B cell (primary cell): ENCODE measurements at places on chromosomes 6 and 20.
A peak's percentile ranks its signal among the peaks of the same experiment; 100 is the strongest.

DNA sequence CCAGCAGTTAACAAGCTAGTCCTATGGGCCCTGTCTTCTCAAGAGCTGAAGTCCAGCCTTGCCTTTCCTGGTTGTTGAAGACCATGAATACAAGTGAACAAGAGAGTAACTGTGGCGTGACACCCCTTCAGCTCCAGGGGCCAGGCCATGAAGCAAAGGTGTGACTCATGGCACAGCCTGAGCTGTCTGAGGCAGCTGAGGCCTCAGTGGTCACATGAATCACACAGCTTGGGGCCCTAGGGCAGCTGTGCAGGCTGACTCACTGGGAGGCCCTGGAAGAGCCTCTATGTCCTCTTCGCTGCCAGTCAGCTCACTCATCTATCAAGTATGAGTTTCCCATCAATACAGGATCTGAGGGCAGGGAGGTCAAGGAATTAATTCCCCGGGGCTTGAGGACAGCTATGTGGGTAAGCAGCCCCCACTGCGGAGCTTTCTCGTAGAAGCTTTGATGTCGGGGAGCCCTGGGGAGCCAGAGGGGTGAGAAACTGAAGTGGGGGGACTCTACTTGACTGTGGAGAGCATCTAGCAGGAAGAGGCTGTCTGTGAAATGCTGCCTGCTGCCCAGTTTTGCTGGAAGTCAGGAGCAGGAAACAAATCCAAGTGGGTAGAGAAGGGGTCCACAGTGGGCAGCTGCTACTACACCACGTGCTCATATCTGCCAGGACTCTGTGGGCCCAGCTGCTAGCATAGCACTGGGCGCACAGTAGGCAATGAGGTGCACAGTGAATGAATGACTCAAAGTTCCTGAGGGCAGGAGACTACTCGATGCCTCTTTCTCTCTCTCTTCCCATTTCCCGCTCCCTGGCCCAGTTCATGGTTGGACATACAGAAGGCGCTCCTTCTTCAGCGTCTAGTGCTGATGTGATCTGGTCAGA lies 13.7 kb upstream of the FAM83C start:
- no peak for DNase-seq

GRCh38 chr6:55046869-55047422 lies 127.4 kb upstream of the HCRTR2 start:
- DNase-seq: no peak

- DNase-seq: no peak
These were observed 65.6 kb downstream of the ABHD12 start for GRCh38 chr20:25325073-25325472.

DNA sequence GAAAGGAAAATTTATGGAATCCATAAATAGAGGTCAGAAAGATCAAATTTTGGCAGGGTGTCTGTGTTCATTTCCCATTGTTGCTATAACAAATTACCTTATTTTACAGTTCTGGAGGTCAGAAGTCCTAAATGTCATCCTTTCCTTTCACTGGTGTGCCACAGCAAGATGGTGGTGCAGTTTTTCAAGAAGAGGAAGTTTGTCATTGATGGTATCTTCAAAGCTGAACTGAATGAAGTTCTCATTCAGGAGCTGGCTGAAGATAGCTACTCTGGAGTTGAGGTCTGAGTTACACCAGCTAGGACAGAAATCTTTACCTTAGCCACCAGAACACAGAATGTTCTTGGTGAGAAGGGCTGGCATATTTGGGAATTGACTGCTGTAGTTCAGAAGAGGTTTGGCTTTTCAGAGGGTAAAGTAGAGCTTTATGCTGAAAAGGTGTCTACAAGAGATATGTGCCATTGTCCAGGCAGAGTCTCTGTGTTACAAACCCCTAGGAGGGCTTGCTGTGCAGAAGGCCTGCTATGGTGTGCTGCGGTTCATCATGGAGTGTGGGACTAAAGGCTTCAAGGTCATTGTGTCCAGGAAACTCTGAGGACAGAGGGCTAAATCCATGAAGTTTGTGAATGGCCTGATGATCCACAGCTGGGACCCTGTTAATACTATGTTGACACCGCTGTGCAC lies 7.2 kb upstream of the CCNC start:
- DNase-seq: no peak

- no peak for DNase-seq
These were observed 664 bp upstream of the ACTR5 start for GRCh38 chr20:38747495-38748096.

DNA sequence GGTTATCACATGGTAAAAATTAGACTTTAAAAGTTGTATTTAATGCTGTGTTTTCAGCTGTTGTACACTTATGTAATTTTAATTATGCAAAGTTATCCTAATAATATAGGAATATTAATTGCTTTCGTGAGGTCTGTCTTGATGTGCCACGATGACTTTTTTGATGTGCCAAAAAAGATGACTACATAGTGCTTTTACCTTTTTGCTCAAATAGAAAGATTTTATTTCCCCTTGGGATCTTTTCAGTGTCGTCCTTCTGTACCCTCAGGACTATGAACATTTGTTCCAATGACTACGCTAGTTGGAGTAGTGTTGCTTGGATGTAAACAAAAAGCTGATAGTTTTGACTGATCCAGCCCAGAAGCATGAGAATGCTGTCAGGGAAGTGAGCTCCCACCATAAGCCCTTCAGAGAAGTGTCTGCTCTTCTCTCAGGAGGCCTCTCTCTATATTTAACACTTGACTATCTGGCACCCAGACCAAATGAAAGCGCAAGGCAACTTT lies 1.2 kb upstream of the CD164 start:
- no peak for DNase-seq

GRCh38 chr20:50724112-50724725 lies 7.2 kb upstream of the PARD6B start:
- no peak for DNase-seq

DNA sequence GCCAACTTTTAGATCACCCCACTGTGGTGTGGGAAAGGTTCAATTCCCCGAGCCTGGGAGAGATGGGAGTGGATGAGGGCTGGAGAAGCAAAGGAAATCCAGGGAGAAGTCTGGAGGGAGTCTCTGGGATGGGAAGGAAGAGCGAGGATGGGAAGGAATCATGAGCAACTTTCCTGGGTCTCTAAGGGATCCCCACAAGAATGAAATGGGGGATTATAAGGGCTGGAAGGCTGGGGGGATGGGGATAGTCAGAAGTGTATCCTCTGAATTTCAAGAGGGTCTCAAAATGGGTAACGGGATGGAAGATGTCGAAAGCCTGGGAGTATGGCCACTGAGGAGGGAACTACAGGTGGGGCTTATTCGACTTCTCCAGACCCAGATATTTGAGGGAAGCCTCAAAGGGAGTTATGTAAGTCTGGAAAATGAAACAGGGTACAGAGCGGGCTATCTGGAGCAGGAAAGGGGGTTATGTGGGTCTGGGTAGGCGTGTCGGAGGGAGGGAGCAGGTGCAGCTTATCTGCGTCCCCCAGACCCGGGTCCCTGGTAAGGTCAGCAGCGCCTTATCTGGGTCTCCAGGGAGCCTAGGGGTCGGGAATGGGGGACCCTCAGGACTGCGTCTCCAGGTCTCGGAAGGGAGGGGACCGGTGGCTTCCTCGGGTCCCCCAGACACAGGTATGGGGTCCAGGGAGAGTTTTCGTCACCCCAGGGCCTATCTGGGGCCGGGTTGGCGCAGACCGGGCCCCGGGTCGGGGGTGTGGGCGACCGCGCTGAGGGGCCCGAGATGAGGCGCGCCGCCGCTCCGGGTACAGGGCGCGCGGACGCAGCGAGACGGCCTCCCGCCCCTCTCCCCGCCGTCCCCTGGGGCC lies 550 bp downstream of the PLAGL2 start:
- no peak for DNase-seq

DNA sequence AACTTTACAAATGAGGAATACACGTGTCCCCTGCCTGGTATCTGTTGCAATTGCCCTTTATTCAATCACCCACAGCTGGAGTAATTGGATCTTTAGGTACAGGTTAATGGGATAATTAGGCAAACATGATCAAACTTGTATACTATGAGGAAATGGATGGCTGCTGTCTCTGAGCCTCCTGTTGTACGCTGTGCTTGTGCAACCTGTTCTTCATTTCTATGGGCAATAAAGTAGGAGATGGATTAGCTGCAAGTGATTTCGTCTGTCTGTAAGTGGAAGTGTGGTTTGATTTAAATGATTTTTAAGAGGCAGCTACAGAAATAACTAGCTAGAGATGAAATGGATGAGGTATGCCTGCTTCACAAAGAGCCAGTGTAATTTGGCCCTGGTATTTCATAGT lies 474.1 kb downstream of the RNF144B start:
- no peak for DNase-seq

- no peak for DNase-seq
These were observed 4.1 kb upstream of the TRIM27 start for GRCh38 chr6:28927846-28928245.

GRCh38 chr20:23603321-23603720 lies 2.4 kb downstream of the CST9 start:
- DNase-seq: no peak

DNA sequence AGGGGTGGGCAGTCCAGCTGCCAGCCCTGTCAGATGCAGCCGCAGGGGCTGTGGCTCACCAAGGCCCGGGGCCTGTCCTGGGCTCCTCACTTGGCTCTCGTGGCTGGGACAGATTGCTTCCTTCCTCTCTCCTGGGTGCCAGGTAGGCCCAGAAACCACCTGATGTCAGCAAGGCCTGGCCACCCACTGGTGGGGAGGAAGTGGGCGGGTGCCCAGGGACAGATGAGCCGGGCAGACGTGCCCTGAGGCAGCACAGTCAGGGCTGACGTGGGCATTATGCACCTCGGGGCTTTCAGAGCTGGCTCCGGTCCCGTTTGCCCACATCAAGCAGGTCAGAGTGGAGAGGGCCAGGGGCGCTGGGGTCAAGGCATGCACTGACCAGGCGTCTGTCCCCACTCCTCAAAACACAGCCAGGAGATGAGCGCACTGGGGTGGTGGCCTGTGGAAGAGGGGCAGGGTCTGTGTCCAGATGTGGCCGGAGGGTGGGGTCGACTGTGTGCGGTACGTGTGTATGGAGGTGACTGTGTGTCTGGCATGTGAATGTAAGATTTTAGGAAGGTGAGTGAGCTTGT lies 133.2 kb upstream of the PTPN1 start:
- DNase-seq: no peak

GRCh38 chr6:138159246-138159645 lies 2.5 kb upstream of the ARFGEF3 start:
- DNase-seq: no peak

- DNase-seq: peak; percentile 87
These were observed 46.2 kb upstream of the ZNF184 start for GRCh38 chr6:27518881-27519795.

GRCh38 chr6:151702851-151703658 lies 104.4 kb upstream of the ESR1 start:
- no peak for DNase-seq

- DNase-seq: no peak
These were observed 146.8 kb downstream of the CDC5L start for GRCh38 chr6:44534291-44534690.

- no peak for DNase-seq
These were observed 170.7 kb upstream of the PMEPA1 start for GRCh38 chr20:57880571-57880892.

DNA sequence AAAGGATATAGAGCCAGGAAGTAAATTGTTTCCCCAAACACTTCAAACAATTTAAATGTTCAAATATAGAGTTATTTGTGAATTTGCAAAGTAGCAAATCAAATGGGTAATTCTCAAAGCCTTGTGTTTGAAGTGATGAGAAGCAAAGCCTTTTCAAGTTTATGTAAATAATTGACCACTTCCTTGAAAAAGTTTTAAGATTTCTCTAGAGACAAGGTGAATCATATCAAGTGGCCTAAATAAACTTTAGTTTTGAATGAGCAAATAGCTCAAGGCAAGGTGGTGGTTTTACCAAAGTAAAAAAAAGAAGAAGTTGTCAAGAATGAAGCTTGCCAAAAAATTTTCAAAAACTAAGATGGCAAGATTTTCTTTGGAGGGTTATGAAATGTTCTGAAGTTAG lies 42.6 kb upstream of the IFNGR1 start:
- DNase-seq: peak; percentile 58

GRCh38 chr6:128763599-128764300 lies 119.2 kb upstream of the LAMA2 start:
- no peak for DNase-seq

- DNase-seq: no peak
These were observed 35.5 kb upstream of the FOXC1 start for GRCh38 chr6:1574083-1574761.

DNA sequence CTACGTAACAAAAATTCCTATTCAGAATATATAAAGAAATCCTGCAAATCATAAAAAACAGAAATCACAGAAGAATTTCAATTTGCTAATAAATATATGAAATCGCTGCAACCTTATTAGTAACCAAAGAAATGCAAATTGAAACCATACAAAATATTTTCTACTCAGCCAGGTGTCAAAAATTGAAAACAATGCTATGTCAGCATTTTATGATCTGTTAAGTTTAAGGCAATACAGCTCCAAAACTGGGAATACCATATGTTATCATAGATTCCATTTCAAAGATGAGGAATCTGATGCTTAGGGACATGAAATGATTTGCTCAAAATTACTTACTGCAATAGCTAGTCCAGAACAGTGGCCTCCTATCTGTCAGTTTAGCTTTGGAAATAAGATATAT lies 168.9 kb downstream of the ID4 start:
- DNase-seq: no peak

GRCh38 chr20:23386304-23387117 lies 24.5 kb downstream of the GZF1 start:
- DNase-seq: no peak

GRCh38 chr6:5287205-5287965 lies 26.1 kb downstream of the FARS2 start:
- DNase-seq: no peak

DNA sequence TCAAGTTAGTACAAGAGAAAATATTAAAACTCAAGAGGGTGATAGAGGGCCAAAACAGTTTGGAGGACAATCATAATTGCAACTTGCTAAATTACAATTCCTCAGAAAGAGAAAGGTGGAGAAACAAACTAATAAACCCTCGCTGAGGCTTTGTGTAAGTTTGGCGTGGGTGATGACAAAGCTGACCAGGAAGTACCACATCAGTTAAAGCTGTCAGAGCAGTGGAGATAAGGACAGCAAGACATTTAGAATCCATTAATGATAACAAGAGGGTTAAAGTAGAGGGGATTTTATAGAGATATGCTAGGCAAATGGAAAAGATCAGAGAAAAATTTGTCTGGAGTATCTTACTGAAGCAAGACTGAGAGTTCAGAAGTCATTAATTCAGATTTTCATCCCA lies 334.4 kb downstream of the TFAP2B start:
- no peak for DNase-seq

GRCh38 chr6:136763716-136764516 lies 28.4 kb downstream of the MAP3K5 start:
- peak; percentile 52 for DNase-seq
